Right atrium auricular region (tissue), 2 donors: ENCODE measurements at places on chromosomes 7 and 10.

- no peak for DNase-seq
These were observed 5.4 kb upstream of the YWHAG start for GRCh38 chr7:76364198-76364584.

GRCh38 chr7:57198801-57199200 is 66.6 kb upstream of the ZNF479 start:
- no peak for DNase-seq

DNA sequence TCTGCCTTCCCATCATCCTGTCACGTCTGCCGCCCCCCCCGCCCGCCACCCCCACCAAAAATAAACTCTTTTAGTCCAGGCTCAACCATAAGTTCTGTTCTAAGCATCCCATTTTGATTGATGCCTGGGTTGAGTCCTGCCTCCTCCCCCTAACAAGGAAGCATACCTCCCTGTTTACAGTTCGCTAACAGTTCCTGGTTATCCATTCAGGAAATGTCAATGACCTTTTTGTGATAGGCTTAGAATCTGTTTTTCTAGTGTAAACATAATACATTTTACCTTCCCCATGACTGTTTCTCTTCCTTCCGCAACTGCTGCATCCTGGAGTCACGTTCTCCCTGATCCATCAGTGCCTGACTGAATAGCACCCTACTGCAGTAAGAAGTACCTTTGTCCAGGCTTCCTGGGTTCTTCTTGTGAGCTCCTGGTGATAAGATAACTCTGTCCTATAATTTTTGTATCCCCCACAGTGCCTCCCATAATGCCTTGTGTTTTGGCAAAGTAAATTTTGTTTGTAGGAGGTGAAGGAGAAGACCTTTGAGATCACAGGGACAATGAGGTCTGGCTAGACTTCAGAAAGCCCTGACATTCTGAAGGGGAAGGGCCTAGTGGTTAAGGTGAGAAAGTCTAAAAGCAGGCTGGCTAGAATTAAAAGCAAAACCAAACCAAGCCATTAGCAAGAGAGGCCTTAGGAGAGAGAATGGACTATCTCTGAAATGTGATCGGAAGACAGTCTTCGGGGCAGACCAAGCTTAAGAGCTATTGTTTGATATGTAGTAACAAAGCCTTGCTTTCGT is 7.3 kb downstream of the AGFG2 start:
- DNase-seq = no peak

DNA sequence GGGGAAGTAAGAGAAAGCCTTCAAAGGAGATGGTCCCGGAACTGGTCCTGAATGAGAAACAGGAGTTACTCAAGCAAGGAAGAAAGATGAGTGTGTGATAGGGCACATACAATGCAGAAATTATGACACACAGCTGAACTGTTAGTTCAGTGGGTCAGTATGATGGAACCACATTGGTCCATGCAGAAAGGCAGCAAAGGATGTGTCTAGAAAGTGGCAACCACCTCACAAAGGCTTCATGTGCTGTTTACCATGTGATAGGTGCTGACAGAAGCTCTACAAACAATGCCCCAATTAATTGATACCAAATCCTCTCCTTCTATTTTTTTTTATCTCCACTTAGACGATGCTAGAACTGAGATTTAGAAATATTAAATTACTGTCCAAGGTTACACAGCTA is 258.3 kb downstream of the RELN start:
- no peak for DNase-seq

DNA sequence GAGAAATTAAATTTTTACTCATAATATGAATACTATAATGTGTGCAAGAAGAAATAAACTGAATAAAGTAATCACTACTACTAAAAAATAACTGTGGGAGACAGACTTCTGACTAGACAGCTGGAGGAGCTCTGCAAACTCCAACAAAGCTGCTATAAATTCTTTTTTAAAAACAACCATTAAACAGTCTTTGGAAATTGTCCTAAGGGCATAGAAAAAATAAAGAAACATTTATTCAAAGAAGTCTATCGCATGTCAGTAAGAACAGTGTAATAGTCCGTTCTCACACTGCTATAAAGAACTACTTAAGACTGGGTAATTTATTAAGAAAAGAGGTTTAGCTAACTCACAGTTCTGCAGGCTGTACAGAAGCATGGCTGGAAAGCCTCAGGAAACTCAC is 56.0 kb downstream of the ZPBP start:
- DNase-seq = no peak

DNA sequence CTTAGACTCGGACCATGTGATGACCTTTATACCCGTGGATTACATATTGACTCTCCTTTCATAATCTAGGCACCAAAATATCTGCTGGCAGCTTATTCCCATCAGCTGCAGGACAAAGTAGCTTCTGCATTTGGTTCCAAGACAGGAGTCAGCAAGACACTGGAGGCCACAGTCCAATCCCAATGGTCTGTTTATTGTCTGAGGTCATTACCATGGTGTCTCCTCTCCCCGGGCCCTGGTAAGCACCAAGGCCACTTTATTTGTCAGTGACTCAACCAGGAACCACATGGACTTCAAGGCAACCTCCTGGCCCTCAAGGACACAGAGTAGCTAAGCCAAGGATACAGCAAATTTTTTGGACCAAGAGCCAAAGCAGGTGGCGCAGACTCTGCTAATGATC is 36.1 kb downstream of the KCNMA1 start:
- DNase-seq = no peak

- DNase-seq = no peak
These were observed 218.9 kb downstream of the KIAA1217 start for GRCh38 chr10:24427678-24428409.

DNA sequence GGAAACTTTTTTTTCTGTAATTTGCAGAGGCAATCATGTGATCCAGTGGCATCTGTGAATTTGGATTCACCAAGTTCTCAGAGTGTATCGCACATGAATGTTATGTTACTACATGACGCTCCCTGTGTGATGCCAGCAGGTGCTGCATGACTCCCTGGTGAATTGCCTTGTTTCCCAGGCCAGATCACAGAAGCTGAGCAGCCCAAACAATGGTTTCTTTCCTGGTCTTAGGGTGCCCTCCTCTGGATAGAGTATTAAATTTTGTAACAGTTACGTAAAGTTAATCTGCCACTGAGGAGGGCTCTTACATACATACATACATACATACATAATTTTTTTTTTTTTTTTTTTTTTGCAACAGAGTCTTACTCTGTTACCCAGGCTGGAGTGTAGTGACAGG is 3.6 kb downstream of the ZSCAN21 start:
- DNase-seq = no peak

DNA sequence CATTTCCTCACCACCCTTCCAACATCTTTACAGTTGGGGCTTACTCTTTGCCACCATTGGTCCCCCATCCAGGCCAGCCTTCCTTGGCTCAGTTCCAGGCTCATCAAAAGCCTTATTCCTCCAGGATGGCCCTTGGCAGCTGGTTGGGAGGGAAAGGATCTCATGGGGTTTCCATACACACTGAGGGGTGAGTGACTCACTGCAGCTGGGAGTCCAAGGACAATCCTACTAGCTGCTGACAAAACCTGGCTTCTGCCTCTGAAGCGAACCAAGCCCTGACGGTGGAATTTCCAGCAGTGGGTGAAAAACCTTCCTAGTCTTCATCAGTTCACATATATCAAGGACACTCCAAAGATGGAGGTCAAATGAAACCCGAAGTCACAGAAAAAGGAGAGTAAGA is 22.9 kb downstream of the CRHR2 start:
- DNase-seq = no peak

DNA sequence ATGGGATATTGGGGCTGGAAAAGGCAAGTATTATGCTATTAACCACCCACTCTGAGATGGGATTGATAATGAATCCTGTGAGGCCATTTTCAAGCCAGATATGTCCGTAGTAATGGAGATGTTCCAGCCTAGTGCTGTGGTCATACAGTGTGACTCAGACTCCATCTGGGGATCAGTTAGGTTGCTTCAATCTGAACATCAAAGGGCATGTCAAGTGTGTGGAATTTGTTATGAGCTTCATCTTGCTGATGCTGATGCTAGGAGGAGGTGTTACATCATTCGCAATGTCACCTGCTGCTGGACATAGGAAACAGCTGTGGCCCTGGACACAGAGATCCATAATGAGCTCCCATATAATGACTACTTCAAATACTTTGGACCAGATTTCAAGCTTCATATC is 144.7 kb downstream of the PLCE1 start:
- DNase-seq = no peak

GRCh38 chr10:104336821-104337467 is 1.3 kb downstream of the ITPRIP start:
- no peak for DNase-seq

DNA sequence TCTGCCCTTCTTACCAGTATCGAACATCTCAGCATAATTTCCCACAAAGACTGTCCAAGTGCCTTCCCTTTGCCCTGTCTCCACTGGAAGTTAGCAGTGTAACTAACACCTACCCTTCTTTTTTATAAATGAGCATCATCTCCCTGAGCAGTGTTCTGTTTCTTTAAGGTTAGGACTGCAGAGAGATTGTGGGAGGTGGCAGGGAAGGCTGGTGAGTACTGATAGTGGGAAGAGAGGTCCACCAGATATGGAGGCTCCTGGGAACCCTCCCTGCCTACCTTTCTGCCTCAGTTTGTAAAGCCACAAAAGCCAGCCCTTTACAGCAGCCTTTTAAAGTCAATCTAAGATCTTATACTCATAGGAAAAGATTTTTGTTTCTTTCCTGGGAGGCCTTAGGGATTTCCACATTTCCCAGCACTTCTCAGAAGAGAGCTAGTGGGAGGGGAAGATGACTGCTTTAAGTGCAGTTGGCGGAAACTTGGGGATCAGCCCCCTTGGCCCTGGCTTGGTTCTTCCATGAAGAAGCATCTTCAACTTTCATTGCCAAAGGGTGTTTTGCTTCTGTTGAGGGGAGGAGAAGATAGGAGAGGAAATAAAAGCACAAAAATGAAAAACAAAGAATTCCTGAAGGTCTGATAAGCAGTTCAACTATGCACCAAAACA is 36.6 kb upstream of the CALD1 start:
- DNase-seq = no peak

GRCh38 chr7:103794424-103794823 is 195.0 kb downstream of the RELN start:
- no peak for DNase-seq

DNA sequence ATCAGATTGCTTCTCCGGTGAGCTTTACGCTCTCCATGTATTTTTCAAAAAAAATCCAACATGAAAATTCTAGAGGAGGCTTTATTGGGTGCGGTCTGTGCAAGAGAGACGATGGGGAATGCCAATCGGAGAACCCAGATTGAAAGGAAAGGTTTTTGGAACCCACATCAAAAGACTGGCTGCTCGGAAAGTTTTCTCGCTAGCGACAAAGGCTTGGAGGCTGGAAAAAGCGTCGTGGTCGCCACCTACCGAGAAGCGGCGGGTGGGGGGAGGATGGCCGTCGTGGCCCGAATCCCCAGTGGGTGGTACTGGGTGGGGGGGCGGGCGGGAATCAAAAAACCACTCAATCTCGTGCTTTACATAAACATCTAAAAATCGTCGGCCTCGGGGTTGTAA is 1.1 kb upstream of the GTF2I start:
- DNase-seq = peak; percentile 72

DNA sequence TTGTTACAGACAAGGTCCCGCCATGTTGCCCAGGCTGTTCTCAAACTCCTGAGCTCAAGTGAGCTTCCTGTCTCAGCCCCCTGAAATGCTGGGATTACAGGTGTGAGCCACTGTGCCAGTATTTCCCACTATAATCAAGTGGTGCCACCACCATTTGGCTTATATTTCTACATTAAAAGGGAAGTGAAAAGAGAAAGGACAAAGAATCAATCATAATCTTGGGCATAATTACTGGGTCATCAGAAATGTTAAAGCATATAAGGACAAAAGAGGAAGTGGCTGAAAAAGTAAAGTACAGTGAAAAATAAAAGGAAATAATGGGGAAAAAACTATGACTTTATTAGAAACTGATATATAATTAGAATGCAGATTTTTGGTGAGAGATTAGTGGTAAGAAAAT is 25.7 kb upstream of the ENTPD1 start:
- DNase-seq = no peak

DNA sequence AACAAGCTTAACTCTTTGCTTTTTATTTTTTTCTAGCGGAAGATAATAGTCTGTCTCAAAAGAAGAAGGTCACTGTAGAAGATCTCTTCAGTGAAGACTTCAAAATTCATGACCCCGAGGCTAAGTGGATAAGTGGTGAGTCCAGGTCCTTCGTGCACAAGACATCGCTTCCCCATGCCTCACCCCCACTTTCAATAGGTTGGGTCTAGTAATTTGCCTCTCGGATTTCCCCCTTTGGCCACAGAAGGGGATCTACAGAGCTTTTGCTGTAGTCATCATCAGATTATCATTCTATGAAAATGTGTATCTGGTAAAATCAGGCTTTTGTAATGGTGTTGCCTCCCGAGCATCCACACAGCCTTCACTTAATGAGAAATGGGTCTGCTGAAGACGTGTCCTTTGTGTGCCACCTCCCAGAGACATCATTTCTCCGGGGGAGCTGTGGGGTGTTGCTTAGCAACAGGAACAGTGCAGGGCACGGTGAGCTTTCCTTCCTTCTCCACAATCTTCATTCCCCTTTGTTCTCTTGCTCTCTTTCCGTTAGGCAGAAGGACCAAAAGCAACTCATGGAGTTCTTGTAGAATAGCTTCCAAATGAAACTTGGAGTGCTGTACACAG is 422.8 kb downstream of the DPP6 start:
- DNase-seq = no peak

- no peak for DNase-seq
These were observed 280.9 kb downstream of the GRID1 start for GRCh38 chr10:86085686-86086085.

- DNase-seq = no peak
These were observed 1548.1 kb upstream of the LRRTM3 start for GRCh38 chr10:65377687-65378086.

DNA sequence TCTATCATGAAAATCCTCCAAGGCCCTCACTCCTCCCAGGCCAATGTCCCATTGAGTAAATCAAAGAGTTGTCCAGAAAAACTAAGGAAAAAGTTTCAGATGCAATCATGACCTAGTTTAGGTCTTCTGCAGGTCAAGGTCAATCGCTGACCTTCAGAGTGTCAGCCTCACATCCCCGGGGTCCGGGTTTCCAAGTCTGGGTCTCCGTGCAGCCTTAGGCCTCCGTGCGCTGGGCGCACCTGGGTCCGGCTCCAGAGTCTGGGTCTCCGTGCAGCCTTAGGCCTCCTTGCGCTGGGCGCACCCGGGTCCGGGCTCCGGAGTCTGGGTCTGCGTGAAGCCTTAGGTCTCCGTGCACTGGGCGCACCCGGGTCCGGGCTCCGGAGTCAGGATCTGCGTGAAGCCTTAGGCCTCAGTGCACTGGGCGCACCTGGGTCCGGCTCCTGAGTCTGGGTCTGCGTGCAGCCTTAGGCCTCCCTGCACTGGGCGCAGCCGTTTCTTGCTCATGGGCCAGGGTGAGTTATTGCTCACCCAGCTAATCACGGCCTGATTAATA is 236.2 kb downstream of the TCERG1L start:
- DNase-seq = no peak

- DNase-seq = no peak
These were observed 133.3 kb downstream of the CCDC3 start for GRCh38 chr10:12868229-12868628.

DNA sequence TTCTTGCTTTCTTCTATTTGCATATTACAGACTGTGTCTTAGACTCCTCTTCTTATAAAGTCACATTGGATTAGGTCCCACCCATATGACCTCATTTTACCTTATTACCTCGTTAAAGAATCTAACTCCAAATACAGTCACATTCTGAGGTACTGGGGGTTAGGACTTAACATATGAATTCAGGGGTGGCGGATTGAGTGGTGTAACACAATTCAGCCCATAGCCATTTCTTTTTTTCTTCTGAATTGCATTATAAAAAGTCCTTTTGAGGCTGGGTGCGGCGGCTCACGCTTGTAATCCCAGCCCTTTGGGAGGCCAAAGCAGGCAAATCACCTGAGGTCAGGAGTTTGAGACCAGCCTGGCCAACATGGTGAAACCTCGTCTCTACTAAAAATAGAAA is 6.8 kb upstream of the HERC4 start:
- no peak for DNase-seq
